Endothelial cell (in vitro differentiated cells): ENCODE measurements at places on chromosomes 6 and 20.
A peak's percentile ranks its signal among the peaks of the same experiment; 100 is the strongest.

- DNase-seq = no peak
Measured at GRCh38 chr6:42120895-42121865, 21.2 kb downstream of the C6orf132 start.

DNA sequence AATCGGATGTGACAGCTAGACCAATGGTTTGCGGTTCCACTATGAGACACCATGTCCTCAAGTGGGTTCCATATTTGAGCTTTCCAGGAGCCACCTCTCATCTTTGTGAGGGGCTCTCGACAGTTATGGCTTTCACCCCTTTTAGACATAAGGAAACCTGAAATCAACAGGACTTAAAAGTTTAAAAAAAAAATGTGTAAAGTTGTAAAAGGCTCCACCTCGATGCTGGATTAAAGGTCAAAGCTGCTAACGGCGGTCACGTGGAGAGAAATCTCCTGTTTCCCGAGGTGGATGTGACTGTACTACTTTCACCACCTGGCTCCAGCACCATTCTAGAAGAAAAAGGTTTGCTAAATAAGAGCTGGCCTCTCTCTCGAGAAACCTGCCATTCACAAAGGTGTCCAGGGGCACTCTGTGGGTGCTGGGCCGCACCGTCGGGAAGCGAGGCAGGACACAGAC lies 542 bp downstream of the ATP5F1E start:
- no peak for DNase-seq

GRCh38 chr20:2751878-2752566 lies 48.4 kb downstream of the CPXM1 start:
- no peak for DNase-seq

DNA sequence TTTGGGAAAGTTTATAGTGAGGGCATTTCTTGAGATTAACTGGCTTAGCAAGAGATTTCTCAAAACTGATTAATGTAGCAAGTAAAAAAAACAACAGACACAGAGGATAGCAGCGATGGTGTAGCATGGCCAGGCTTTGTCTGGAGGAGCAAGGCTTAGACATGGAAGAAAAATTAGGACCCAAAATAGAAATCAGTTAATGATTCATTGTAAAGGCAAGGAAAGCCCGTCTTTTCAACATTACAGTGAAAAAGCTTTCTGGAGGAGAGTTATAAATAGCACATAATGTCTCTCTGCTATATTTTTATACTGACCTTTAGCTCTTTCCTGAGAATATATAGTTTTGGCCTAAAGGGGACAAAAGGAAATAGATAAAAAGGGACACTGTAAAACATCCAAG lies 45.1 kb downstream of the FNDC1 start:
- no peak for DNase-seq

DNA sequence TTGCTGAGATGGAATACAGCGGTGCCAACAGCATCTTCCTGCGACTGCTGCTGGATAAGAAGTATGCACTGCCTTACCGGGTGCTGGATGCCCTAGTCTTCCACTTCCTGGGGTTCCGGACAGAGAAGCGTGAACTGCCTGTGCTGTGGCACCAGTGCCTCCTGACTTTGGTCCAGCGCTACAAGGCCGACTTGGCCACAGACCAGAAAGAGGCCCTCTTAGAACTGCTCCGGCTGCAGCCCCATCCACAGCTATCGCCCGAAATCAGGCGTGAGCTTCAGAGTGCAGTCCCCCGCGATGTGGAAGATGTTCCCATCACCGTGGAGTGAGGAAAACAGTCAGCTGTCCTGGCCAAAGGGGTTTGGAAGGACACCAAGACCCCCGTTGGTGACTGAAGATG lies 9.2 kb downstream of the CCND3 start:
- no peak for DNase-seq

GRCh38 chr20:50172347-50173013 lies 18.1 kb upstream of the CEBPB start:
- DNase-seq = peak; percentile 73

DNA sequence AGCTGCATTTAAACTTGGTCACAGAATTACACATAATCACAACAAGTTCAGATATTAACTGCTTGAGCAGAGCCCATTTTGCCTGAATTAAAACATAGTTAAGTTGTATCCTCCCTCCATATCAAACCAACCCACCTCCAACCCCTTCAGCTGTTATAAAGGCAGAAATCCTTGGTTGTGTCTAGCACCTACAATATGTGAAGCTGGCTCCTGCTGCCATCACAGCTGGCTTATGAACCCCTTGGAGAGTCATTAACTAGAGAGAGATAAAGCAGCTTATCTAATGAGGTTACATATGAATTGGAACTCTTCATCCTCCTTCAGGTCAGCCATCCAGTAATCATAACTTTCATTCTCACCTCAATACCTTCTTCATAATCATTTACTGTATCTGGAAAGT lies 101.8 kb downstream of the EPHA7 start:
- DNase-seq = no peak

GRCh38 chr6:41965429-41966213 lies 24.0 kb upstream of the CCND3 start:
- DNase-seq = peak; percentile 34

GRCh38 chr6:3535776-3536435 lies 79.1 kb upstream of the SLC22A23 start:
- DNase-seq = no peak

GRCh38 chr6:90537723-90538258 lies 49.1 kb downstream of the MAP3K7 start:
- no peak for DNase-seq

DNA sequence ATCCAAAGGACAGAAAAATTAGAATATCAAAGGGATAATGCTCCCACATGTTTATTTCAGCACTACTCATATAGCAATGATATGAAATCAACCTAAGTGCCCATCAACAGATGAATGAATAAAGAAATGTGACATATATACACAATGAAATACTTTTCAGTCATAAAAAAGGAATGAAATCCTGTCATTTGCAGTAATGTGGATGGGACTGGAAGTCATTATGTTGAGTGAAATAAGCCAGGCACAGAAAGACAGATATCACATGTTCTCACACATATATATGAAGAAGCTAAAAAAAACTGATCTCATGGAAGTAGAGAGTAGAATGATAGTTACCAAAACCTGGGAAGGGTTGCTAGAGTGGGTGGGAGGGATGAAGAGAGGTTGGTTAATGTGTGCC lies 135.7 kb downstream of the IBTK start:
- DNase-seq = no peak

DNA sequence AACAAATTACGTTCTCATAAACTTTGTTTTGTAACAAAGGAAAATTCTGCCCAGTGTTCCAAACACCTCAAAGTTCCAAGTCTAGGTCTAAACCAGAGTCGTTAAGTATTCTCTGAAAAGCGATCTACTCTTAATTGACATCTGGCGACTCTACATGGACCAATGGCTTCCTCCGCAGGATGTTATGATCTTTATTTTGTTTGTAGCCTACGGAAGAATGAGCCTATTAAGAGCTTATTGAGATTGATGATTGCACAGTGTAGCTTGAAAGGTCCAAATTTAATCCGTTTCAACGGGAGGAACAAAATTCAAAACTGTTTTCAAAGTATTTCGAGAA lies 61.1 kb downstream of the FAM217A start:
- no peak for DNase-seq

DNA sequence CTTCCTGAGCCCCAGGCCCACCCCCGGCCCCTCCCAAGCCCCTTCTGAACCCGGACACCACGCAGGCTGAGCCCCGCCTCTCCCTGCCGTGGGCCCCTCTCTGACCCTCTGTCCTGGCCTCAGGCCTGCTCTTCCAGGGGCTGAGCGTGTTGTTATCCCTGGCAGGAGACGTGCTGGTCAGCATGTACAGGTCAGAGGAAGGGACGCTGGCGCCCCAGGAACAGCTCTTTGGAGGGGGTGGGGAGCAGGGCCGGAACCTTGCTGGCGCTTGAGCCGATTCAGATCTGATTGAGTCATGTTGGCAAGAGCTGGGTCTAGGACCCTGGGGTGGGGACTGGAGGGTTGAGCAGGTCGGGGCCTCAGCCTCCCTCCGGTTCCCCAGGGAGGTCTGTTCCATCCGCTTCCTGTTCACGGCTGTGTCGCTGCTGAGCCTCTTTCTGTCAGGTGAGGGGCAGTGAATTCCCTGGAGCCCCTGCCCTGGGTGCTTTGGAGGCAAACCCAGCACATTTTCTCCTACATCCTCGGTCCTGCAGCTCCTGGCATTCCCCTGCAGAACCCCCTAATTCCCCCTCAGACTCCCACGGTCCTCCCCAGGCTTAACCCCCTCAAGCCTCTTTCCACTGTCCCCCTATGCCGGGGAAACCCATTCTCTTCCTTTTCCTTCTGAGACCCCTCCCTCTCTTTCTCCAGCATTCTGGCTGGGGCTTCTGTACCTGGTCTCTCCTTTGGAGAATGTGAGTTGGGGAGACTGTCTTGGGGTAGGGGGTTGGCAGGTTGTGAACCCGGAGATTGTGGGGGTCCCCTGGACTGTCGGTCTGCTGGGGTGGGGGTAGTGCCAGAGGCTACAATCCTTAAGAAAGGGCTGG lies 2.0 kb downstream of the SPAG4 start:
- peak; percentile 48 for DNase-seq

GRCh38 chr20:44021186-44021585 lies 106.5 kb downstream of the TOX2 start:
- no peak for DNase-seq

GRCh38 chr6:73537677-73538076 lies 16.8 kb upstream of the EEF1A1 start:
- no peak for DNase-seq

DNA sequence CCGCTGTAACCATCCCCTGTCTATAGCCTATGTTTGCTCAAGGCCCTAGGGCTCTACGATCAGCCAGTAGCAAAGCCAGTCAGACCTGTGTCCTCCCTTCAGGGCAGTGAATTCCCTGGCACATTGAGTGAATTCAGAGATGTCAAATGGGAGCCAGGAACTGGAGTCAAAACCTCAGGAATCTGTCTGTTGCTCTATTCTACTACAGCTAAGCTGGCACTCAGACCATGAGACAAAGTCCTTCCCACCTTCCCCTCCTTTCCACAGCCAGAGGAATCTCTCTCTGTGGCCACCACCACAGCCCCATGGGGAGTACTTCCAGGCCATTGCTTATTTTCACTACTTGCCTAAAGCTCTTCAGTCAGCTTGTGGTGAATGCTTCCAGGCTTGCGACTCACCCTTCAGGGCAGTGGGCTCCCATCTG lies 82.0 kb downstream of the PKIB start:
- no peak for DNase-seq

DNA sequence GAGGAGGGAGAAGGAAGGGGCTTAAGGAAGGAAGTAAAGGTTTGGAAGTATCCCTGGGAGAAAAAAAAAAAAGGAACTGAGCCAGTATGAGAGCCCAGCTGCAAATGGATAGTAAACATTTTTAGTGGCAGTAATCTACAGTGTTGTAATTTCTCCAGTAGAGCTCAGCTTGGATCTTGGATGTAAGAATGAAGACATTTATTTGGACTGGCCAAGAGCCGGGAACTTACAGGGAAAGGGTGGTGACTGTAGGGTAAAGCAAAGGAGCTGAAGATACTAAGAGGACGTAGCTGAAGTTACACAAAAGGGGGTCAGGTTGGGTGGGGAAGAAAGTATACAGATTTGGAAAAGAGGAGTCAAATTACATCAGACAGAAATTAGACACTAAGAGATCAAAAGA lies 13.5 kb downstream of the EEF1E1 start:
- no peak for DNase-seq

GRCh38 chr6:25042536-25042935 lies 106.8 kb upstream of the RIPOR2 start:
- DNase-seq = no peak

DNA sequence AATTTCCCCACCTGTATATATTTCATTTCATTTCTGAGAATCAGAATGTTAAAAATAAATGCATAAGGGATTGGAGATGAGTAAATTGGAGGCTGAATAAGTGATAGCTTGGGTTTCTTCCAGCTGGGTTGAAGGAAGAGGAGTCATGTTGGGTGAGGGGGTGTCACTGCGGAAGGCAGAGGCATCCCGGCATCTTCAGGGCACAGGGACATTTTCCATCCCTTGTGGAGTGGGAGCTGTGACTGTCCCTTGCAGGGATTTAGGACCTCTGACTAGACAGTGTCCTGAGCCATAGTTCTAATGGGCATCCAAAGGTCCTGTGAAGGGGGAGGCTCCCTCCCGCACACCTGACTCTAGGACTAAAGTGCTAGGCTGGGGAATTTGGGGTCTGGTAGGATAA lies 2.1 kb downstream of the MCHR2 start:
- DNase-seq = no peak

- DNase-seq = no peak
Measured at GRCh38 chr6:164419099-164419498, 890.3 kb downstream of the C6orf118 start.

GRCh38 chr6:37409501-37409900 lies 23.5 kb upstream of the CMTR1 start:
- DNase-seq = no peak

GRCh38 chr6:35640017-35640664 lies 48.6 kb downstream of the FKBP5 start:
- no peak for DNase-seq

DNA sequence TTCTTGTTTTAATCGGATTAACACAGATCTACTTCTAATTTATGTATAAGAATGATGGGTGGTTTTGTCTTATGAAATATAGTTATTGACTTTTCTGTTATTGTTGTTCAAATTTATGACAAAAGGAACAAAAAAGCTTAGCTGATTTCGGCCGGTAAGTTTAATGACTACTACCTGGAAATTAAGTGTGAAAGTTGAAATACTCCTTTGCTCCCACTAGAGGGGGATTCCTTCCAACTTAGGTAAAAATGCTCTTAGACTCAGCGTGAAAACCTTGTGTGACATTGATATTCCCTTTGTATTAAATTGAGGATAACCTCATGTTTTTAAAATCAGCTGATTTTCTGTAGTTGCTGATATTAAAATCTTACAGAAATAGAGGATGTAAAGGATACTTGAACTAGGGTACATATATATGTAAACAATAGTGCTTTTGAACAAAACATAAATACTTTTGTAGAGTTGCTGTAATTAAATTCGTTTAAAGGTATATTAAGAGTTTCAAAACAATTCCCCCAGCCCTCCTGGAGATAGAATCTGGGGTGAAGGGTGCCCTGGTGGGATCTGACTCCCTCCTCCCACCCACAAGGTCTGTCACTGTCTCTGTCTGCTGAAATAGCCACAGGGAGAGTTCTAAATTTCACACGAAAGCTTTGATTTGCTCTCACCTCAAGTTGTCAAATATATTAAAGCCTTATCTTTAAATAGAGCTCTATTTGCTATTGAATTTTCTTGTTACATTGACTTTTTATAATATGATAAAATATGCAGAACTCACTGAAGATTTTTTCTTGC lies 257.5 kb downstream of the ARID1B start:
- DNase-seq = no peak
